Uterus (tissue), 4 donors: ENCODE measurements at places on chromosomes 1 and 21.

DNA sequence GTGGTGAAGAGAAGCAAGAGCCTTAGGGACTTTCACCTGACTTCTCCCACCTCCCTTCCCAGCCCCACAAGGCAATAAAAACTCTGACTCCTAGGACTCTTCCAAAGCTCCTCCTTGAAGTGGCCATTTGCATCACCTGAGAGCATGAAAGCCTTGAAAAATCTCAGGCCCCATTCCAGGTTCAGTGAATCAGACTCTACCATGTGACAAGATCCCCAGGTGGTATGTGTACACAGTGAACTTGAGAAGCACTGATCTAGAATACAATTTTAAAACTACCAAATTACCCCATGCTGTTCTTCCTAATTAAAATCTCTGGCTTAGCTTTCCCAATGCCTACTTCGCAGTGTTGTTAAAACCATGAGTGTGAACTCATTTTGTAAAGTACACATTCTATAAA lies 195.1 kb upstream of the SAMSN1 start:
- no peak for DNase-seq

- DNase-seq, result peak; percentile 46
Measured at GRCh38 chr21:42227909-42228708, 9.2 kb downstream of the ABCG1 start.

DNA sequence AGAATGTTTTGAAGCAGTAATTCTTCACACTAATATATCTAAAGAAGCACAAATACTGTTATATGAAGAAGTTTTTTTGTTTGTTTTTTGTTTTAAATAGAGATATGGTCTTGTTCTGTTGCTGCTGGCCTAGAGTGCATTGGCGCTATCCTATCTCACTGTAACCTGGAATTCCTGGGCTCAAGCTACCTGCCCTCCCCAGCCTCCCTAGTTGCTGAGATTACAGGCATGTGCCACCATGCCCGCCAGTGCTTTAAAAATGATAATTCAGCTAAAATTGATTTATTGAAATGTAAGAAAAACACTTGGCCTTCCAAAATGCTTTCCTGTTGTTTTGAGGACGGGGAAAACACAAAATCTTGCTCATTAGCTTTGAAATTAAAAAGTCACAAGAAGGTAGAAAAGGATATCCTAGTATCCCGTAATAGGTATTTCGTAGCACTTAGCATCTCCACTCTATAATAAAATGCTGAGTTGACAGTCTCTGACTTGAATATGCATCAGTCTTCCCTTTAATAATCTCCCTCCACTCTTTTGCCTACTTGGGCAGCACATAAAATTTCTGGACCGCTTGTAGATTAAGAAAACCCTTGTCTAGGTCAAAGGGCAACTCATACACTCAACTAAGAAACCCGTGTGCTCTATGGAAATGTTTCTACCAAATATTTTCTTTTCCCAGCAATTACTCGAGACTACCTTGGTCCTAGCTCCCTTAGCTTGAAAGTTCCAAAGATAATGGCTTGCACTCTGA lies 1.3 kb downstream of the SCYL3 start:
- no peak for DNase-seq

- no peak for DNase-seq
Measured at GRCh38 chr1:77279929-77280328, 1.9 kb upstream of the AK5 start.

DNA sequence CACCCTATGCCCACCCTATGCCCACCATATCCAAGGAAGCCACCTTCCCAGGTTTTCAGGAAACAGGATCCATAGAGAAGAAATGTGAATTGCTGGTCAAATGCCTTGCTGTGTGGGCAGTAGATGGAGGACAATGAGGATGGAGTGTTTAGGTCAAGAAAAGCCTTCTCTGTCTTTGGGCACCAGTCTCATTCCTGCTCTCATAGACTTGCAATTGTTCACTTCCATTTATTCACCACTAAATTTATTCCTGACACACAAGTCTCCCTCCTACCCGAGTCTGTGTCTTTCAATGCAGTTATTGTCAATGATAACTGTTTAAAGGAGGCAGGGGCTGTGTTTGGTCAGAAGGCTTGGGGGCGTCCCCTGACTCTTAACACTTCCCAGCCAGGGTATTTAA lies 48.0 kb upstream of the ITPKB start:
- no peak for DNase-seq

DNA sequence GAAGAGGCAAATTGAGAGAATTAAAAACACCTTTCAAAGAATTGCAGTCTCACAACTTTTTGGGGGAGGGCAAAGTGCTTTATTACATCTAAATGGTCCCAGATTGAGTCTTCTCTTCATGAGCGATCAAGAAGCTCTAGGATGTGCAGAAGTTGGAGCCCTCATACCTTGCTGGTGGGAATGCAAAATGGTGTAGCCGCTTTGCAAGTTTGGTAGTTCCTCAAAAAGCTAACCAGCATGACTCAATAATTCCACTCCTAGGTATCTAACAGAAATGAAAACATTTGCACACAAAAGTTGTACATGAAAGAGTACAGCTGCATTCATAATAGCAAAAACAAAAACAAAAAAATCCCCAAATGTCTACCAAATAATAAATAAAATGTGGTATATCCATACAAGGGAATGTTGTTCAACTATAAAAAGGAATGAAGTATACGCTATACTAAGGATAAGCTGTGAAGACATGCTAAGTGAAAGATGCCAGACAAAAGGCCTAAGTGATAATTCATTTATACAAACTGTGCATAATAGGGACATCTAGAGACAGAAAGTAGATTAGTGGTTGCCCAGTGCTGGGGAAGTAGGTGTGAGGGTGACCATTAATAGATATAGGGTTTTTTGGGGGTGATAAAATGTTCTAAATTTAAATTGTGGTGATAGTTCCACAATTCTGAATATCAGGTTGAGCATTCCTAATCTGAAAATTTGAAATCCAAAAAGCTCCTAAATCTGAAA lies 55.2 kb downstream of the SELENOF start:
- no peak for DNase-seq

DNA sequence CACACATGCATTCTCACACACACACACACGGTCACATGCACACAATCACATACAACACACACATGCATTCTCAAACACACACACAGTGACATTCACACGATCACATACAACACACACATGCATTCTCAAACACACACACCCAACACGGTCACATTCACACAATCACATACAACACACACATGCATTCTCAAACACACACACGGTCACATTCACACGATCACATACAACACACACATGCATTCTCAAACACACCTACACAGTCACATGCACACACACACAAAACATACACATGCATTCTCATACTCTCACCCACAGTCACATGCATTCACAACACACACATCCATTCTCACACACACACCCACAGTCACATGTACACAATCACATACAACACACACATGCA lies 135.0 kb downstream of the CASZ1 start:
- no peak for DNase-seq

DNA sequence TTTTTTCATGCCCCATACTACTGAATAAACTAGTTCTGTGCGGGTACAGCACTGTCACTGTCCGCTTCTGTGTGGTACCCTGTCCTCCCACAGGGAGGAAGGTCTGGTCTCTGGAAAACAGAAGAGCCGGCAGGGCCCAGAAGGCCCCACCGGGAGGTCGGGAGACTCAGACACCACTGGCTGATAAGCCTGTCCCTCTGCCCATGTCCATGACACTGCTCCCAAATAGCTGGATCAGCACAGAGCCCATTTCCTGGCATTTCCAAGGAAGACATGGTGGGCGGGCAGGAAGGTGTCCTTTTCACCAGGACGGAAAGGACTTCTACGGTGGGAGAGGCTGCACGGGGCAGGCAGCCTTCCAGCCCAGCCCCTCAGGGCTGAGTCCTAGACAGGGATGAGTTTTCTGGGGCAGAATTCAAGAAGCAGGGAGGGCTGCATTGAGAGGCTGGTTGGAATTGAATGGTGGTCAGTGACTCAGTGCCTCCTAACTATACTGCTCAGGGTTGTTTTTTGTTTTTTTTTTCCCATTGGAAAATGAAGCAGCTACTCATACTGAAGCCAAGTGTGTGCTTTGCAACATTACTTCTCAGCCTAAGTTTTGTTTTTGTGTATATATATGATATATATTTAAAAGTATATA lies 7.1 kb downstream of the PSRC1 start:
- DNase-seq, result no peak

- DNase-seq, result no peak
Measured at GRCh38 chr1:215612391-215612790, 45.3 kb downstream of the KCTD3 start.

DNA sequence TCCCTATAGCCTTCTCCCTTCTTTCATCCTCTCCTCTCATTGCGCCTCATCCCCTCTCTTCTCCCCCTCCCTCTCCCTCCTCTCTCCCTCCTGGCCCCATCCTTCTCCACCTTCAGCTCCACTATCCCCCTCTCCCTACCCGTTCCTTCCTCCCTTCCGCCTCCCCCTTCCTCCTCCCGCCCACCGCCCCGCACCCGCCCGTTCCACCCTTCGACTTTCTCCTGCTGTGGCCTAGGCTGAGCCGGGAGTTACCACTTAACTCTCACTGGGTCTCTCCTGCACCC lies 1.6 kb downstream of the NPR1 start:
- no peak for DNase-seq

DNA sequence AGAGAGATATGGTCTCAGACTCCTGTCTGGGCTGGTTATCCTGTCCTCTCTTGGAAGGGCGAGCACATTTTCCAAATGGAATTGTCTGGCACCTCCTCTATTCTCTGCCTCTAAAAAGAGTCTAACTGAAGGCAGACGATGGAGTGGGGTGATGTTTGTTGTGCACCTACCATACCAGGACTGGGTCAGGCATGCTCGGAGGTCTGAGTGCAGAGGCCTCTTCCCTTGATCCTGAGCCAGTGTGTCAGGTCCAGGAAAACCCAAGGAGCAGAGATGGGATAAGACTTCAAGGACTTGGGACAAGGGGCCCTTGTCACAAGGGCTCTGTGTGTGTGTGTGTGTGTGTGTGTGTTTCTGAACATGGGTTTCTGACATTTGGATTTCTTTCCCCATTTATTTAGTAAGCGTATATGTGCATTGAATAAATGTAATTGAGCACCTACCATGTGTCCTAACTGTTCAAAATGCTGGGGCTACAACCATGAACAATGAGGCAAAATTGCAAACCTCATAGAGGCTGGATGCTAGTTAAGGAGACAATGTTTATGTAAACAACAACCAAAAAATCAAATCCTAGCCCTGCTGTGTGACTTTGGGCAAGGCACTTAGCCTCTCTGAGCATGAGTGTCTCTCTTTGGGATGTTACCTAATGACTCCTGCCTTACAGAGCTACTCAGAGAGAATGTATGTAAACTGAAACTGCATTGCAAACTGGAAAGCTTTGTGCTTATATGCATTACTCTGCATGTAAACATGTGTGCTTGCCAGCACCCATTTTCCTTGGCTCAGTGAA lies 276.3 kb downstream of the FOXD2 start:
- DNase-seq, result no peak

GRCh38 chr1:220325306-220325995 lies 53.2 kb upstream of the RAB3GAP2 start:
- no peak for DNase-seq

DNA sequence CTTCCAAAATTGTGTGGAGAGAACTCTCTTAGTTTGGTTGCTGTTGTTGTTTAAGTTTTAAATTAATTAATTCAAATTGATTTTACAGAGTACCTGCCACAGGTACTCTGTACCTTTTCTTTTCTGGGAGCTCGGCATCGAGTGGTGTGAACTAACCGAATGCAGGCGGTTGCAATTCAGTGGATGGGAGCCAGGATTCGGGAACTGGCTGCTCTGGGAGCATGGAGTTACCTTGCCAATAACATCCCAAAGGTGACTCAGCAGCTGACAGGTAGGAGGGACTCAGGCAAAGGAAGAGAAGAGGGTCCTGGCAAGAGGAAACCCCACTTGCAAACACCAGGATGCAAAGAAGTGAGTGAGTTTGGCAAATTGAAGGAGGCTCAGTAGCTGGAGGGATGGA lies 24.7 kb upstream of the KANK4 start:
- no peak for DNase-seq

GRCh38 chr1:56425494-56426037 lies 153.8 kb downstream of the PLPP3 start:
- DNase-seq, result no peak

DNA sequence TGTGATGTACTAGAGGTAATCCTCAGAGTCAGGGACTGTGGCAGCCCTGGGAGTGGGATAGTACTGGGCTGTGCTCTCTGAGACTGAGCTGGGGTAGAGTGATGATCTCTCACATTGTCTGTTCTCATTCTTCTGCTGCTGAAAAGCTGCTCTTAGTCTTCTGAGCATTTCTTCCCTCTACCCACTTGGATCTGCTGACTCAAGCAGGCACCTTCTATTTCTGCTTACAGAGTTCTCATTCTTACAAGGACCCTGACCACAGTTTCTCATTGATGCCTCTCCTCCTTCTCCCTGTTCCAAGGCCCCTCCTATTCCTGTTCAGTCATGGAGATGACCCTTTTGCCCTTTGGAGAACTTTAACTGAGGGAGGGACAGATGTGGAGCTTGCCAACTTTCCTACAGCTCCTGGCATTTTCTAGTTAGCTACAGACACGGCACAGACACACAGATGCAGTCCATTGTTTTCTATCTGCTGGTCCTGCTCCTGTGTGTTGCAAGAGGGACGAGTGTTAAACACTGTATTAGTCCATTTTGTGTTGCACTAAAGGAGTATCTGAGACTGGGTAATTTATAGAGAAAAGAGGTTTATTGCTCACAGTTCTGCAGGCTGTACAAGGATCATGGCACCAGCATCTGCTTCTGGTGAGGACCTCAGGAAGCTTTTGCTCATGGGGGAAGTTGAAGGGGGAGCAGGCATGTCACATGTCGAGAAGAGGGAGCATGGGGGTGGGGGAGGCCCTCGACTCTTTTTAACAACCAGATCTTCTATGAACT lies 12.3 kb downstream of the MAPKAPK2 start:
- DNase-seq, result no peak

DNA sequence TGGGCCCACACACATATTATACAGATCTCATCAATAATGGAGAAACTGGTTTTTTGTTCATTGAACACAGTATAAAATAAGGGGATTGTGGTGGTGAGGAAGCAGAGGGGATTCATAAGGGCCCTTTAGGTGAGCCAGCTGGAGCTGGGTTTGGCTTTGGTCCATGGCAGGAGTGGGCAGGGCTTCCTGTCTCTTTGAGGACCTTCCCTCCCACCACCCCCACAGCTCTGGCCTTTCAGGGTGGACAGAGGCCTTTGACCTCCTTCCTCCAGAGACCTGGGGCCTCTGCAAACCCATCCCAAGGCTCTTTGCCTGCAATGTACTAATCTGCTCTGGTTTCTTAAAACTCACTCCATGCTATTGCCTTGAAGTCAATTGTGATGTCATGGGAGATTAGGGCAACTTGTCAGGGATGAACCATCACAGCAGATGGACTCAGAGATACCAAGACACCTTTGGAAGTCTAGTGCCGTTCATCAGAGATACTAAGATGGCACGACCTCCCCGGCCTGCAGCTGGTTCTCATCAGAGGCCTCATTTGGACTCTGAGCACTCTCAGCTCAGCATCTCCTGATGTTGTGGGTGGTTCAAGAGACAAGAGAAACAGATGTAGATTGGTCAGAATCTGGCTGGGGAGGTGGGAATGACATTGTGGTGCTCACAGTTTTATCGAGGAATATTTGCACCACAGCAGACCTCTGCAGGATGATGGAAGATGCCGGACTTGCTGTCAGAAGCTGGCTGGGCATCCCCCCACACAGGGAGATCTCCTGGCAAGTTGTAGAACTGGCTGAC lies 37.9 kb downstream of the LHX4 start:
- DNase-seq, result no peak
